ENCODE measurements at places on chromosomes 1 and 21. TPM values are rescaled to one million over a fixed set of nuclear protein-coding genes. Genes with fewer than 3 reads are reported as not detected.

GNAI3 gene
- total RNA-seq, result 7.7 TPM

DNA sequence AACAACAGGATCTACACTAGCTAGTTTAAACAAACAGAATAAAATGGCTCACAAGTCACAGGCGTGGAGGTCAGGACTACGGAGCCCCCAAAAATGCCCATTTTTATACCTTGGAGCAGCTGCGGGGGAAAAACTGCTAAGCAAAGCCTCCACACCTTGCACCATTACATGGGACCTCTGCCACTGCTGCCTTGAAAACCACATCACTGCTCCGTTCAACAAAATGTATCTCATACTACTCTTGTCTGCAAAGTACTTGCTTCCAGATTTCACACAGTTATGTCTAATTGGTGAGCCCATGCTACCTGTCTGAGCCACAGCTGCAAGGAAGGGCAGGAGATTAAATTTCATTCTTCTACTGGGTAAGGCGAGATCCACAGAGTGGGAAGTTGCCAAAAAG lies 24.4 kb downstream of the MRPL39 start:
- H3K27ac ChIP-seq, result peak overlapping the region; percentile 26
- H3K36me3 ChIP-seq, result peaks cover 62% of the 10 kb centered on the region
- no peak overlapping the region for H3K4me3 ChIP-seq
- peaks cover 41% of the 10 kb centered on the region for H3K4me1 ChIP-seq
- no peaks in the 10 kb centered on the region for H3K27me3 ChIP-seq
- no peak for DNase-seq

GRCh38 chr1:58031416-58031815 lies 515.1 kb downstream of the OMA1 start:
- DNase-seq, result no peak
- peaks cover 12% of the 10 kb centered on the region for H3K27me3 ChIP-seq
- H3K4me1 ChIP-seq, result no peaks in the 10 kb centered on the region

GRCh38 chr1:7549277-7550161 lies 221.6 kb upstream of the VAMP3 start:
- H3K36me3 ChIP-seq, result no peaks in the 10 kb centered on the region
- H3K27ac ChIP-seq, result peak overlapping the region; percentile 93
- peaks cover 15% of the 10 kb centered on the region for H3K4me1 ChIP-seq
- DNase-seq, result peak; percentile 81
- peak overlapping the region; percentile 1 for H3K4me3 ChIP-seq
- H3K27me3 ChIP-seq, result peaks cover 13% of the 10 kb centered on the region

CELSR2 gene
- total RNA-seq, result 3.1 TPM

DNA sequence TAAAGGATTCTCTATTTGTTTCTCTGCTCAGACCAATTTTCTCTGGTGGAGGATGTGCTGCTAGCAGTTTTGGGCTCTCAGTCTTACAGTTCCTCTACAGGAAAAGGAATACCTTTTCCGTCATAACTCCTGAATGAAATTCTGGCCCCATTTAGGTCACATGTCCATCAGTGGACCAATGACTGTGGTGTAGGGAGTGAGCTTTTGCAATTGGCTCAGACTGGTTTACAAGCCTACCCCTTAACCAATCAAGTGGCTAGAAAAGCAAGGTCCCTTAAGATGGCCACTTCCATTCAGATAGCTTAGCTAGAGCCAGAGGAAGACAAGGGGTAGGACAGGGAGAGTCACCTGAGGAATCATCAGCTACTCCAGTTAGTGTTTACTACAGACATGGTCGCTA lies 16.4 kb upstream of the ZNF281 start:
- H3K4me1 ChIP-seq, result peaks cover 5% of the 10 kb centered on the region
- no peaks in the 10 kb centered on the region for H3K36me3 ChIP-seq
- no peak overlapping the region for H3K4me3 ChIP-seq
- no peak for DNase-seq
- no peak overlapping the region for H3K27ac ChIP-seq

ELAPOR1 gene
- 4.7 TPM for total RNA-seq

FMO5 gene
- 0.16 TPM for total RNA-seq

GRCh38 chr1:36805979-36806640 lies 228.2 kb downstream of the GRIK3 start:
- H3K4me1 ChIP-seq, result no peaks in the 10 kb centered on the region
- no peaks in the 10 kb centered on the region for H3K36me3 ChIP-seq
- no peak for DNase-seq
- peaks cover 5% of the 10 kb centered on the region for H3K27me3 ChIP-seq
- H3K4me3 ChIP-seq, result no peak overlapping the region

EEIG2 gene
- 10.4 TPM for total RNA-seq

GRCh38 chr1:210920258-210920657 lies 213.7 kb downstream of the KCNH1 start:
- H3K27me3 ChIP-seq, result peaks cover 5% of the 10 kb centered on the region
- DNase-seq, result no peak
- H3K27ac ChIP-seq, result no peak overlapping the region
- no peak overlapping the region for H3K4me3 ChIP-seq
- no peaks in the 10 kb centered on the region for H3K4me1 ChIP-seq

MYCL gene
- 0.13 TPM for total RNA-seq

GRCh38 chr1:55352080-55352810 lies 137.1 kb upstream of the USP24 start:
- H3K27ac ChIP-seq, result no peak overlapping the region
- no peak overlapping the region for H3K4me3 ChIP-seq
- H3K27me3 ChIP-seq, result peaks cover 4% of the 10 kb centered on the region
- no peaks in the 10 kb centered on the region for H3K36me3 ChIP-seq
- DNase-seq, result no peak

UTS2 gene
- total RNA-seq, result not detected

PRMT6 gene
- 19.4 TPM for total RNA-seq

- H3K4me3 ChIP-seq, result no peak overlapping the region
- H3K27me3 ChIP-seq, result no peaks in the 10 kb centered on the region
- H3K27ac ChIP-seq, result no peak overlapping the region
- H3K4me1 ChIP-seq, result peaks cover 53% of the 10 kb centered on the region
These were observed 45.4 kb downstream of the NUAK2 start for GRCh38 chr1:205275916-205276688.

MCOLN3 gene
- total RNA-seq, result 0.25 TPM

HSD3B1 gene
- not detected for total RNA-seq

DNA sequence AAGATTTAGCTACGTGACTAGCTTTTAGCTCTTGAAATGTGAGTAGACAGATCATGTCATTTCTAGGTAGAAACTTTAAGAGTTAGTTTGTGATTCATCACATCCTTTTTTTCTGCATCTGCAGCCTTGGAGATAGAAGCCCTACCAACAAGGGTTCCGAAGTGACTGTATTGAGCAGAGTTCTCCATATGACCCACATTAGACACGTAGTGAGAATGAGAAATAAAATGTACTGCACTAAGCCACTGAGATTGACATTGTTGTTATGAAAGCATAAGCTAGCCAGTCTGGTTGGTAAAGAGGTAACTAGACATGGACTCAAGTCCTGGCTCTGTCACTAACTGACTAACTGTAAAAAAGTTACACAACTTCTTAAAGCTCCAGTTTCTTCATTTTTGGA lies 296.1 kb downstream of the PDE4B start:
- peaks cover 7% of the 10 kb centered on the region for H3K4me1 ChIP-seq
- H3K4me3 ChIP-seq, result no peak overlapping the region
- H3K27me3 ChIP-seq, result peaks cover 3% of the 10 kb centered on the region
- H3K27ac ChIP-seq, result no peak overlapping the region
- DNase-seq, result no peak

- H3K27me3 ChIP-seq, result peaks cover 9% of the 10 kb centered on the region
- no peaks in the 10 kb centered on the region for H3K4me1 ChIP-seq
- H3K4me3 ChIP-seq, result no peak overlapping the region
- no peaks in the 10 kb centered on the region for H3K36me3 ChIP-seq
These were observed 463.9 kb upstream of the PROX1 start for GRCh38 chr1:213523781-213524398.

IGSF21 gene
- not detected for total RNA-seq

C4BPB gene
- total RNA-seq, result 2.2 TPM

DNA sequence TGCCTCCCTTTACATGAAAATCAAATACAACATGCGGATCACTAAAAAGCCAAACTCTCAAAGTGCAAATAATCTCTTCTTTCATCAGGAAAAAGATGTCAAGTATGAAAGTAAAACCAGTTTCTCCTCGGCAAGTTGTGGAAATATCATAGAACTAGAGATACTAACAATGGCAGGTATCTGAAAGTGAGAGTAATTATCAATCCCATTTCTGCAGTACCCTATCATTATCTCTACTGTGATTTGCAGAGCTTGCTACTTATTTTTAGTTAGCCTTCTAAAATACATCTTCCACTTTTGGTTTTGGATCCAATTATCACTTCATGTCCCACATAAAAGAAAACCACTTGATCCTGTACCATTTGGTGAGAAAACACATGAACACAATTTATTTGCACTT lies 3.0 kb downstream of the TP53BP2 start:
- H3K4me3 ChIP-seq, result peak overlapping the region; percentile 15
- no peak for DNase-seq
- H3K4me1 ChIP-seq, result peaks cover 51% of the 10 kb centered on the region
- H3K27ac ChIP-seq, result peak overlapping the region; percentile 40

DNA sequence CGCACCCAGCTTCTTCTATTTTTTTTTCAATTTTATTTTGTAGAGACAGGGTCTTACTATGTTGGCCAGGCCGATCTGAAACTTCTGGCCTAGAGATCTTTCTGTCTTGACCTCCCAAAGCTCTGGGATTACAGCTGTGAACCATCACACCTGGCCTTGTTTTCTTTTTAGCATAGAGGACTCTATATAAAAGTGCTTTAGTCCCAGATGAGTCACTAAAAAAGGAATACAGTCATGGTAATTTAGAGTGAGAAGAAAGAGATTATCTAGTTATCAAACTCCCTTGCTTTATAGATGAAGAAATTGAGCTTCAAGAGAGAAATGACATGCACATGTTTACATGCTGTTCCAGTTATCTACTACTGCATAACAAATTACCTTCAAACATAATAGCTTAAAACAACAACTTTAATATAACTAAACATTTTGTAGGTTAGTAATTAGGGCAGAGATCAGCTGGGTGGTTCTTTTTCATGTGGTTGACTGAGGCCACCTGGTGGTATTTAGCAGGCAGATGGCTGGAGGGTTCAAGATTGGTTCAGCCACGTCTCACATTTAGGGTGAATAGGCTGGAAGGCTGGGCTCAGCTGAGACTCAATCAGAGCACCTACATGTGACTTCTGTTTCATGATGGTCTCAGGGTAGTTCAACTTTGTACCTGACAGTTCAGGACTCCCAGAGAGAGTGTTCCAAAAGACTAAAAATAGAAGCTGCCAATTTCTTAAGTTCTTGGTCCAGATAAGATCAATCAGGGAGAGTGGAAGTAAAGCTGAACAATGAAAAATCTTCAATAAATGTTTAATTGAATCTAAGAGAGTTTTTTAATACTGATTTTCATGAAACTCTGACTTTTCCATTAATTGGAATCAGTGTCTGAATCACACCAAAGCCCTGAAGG lies 16.9 kb upstream of the MTF2 start:
- DNase-seq, result peak; percentile 71
- peaks cover 3% of the 10 kb centered on the region for H3K4me1 ChIP-seq
- H3K36me3 ChIP-seq, result no peaks in the 10 kb centered on the region

FMO3 gene
- total RNA-seq, result not detected

All from activated CD8-positive, alpha-beta T cell treated with anti-CD3 and anti-CD28 coated beads for 36 hours (primary cell).